NCI-H2107 (cell line): ENCODE measurements at places on chromosomes 6 and 20.

GRCh38 chr6:85283436-85283835, 166.4 kb upstream of the NT5E start:
- no peak for DNase-seq

GRCh38 chr6:26576407-26576843, 20.3 kb upstream of the ABT1 start:
- DNase-seq: no peak

DNA sequence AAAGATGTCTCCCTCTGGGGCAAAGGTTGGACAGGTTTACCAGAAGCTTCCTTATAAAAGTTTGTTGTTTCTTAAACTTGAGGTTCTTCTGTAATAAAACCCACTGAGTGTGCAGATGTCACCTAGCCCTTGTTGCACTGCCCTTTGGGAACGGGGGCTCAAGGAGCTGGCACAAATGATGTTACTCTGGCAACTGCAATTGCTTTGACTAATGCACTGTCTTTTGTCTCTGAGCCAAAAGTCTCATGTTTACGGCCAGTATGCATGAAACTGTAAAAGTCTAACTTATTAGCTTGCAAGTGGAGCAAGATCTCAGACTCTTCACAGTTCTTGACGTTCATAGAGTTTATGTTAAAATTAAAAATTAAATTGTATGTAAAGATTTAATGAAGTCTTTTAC, 655.7 kb downstream of the EPHA7 start:
- no peak for DNase-seq

DNA sequence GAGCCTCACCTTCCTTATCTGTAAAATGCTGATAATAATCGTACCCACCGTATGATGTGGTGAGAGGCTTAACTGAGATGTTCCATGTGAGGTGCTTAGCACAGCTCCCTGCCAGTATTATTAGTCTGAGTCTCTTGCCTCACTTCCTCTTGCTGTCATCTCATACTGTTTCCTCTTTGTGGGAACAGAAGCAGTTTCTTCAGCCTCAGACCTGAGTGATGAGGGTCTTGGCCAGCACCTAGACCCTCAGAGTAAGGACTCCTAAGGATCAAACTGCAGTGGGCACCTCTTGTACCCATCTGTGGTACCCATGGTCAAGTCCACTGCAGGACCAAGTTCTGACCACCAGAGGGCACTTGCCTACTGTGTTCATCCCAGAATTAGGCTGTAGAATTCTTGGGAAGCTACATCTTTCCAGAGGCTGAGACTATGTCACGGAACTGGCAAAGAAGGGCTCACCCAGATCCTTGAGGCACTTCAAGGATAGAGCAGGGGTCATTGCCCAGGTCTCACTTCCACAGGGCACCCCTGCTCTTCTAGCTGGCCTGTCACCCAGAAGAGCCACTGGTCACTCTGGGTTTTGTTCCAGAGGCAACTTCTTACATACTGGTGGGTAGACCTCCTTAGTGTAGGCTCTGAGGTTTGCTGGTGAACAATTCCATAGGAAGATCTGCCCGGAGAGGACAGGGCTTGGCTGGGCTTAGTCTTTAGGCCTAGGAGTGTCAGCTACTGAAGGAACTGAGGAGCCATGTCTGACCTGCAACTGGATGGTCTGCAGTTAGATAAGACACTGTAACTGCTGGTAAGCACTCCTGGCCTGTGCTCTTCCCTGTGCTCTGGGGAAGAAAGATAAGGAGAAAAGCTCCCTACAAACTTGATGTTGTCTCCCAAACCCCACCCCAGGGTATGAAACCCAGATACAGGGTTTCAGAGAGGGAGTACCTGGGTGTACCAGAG, 20.6 kb upstream of the SGK2 start:
- no peak for DNase-seq

GRCh38 chr6:105988321-105988720, 97.8 kb upstream of the PRDM1 start:
- no peak for DNase-seq

GRCh38 chr6:151475653-151476523, 17.9 kb upstream of the CCDC170 start:
- DNase-seq: no peak

DNA sequence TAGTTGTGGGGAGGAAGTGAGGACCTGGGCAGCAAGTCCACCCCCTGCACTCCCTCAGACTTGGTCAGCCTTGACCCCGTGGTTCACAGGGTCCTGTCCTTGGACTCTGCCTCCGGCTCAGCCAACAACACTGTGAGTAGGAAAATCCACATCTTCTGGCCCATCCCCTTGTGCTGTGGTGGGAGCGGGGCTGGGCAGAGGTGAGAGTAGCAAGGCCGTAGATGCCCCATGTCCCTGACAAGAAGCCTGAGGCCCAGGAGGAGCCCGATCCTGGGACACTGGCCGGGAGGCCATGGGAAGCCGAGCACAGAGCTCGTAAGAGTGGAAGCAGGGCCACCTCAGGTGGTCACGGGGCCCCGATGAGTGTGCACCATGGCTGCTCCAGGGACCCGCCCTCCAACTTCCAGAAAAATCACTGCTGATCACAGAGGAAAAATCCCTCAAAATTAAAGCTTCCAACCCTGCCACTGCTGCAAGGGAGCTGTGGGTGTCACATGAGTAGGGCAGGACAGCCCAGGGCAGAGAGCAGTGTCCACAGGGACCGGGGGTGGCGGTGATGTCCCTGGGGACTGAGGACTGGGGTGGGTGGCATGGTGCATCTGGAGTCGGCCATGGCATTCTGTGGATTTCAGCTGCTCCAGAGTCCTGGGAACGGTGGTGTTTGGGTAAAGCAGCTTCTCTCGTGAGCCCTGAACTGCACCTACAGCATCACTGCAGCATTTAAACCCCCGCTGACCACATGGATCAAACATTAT, 189.4 kb downstream of the DLL1 start:
- DNase-seq: no peak
